NB4 (cell line): ENCODE measurements at places on chromosomes 7 and 10.
A peak's percentile ranks its signal among the peaks of the same experiment; 100 is the strongest.

DNA sequence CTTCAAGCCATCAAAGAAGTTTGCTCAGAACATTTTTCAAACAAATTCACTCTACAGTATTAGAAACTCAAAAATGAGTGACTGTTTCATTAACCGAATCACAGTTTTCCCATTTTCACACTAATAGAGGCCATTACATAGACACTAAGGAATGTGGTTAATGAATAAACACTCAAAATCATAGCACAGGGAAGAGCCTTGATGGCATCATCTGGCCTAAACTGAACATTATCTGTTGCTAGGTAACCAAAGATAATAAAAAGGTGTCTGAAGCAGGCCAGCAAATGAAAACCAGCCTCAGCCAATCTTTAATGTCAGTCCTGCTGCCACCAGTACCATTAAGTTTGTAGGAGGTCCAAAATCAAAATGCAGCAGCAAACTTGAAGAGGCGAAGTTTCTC is 492.4 kb upstream of the STEAP1 start:
- no peak for DNase-seq

GRCh38 chr7:96959135-96959534 is 46.2 kb upstream of the DLX6 start:
- DNase-seq, result no peak

GRCh38 chr10:13483073-13483472 is 45.7 kb downstream of the BEND7 start:
- DNase-seq, result no peak

- DNase-seq, result peak; percentile 58
Observed at GRCh38 chr10:72162978-72163377, 52.8 kb upstream of the ANAPC16 start.

- DNase-seq, result no peak
Observed at GRCh38 chr10:126350216-126350992, 37.9 kb downstream of the ADAM12 start.

DNA sequence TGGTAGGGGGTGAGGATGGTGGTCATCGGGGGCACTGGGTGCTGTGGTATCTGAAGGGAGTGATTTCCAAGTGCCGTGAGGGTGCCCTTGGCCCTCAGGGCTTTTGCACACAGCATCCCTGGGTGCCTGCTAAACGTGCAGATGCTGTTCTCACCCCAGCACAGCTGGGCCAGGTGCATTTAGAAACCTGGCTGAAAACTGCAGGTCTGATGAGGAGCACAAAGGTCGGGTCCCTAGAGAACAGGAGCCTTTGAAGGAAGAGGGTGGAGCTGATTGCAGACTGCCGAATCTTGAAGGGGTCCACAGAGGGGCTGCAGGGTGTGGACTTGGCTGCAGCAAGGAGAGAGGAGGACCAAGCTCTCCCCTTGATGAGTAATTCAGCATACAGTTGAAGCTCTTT is 32.0 kb downstream of the ZMIZ1 start:
- no peak for DNase-seq

- DNase-seq, result no peak
Observed at GRCh38 chr7:122884186-122884585, 2.1 kb downstream of the CADPS2 start.

- DNase-seq, result no peak
Observed at GRCh38 chr10:98649170-98649569, 202.4 kb upstream of the HPS1 start.

GRCh38 chr7:139902436-139903102 is 73.5 kb downstream of the TBXAS1 start:
- no peak for DNase-seq

- DNase-seq, result no peak
Observed at GRCh38 chr10:118672766-118673715, 77.6 kb upstream of the PRLHR start.

DNA sequence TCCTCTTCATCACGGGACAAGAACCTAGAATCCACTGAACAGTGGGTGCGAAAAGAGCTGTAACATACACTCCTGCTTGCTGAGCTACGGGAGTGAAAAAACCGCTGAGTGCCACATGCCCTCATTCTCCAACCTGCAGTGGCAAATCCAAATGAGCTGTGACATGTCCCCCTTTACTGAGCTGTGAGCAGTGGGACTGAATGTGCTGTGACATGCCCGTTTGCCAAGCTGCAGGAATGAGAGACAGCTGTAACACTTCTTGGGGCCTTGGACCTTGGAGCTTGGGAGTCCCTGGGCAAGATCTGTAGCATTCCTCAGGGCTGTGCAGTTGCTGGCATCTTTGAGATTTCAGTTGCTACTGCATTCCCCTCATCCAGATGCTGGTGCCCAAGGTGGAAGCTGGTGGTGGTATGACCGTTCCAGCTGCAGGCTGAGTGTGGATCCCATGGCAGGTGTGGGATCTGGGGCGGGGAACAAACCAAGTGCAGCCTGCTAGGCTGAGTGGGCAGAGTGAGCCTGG is 85.0 kb downstream of the TMEM106B start:
- no peak for DNase-seq

DNA sequence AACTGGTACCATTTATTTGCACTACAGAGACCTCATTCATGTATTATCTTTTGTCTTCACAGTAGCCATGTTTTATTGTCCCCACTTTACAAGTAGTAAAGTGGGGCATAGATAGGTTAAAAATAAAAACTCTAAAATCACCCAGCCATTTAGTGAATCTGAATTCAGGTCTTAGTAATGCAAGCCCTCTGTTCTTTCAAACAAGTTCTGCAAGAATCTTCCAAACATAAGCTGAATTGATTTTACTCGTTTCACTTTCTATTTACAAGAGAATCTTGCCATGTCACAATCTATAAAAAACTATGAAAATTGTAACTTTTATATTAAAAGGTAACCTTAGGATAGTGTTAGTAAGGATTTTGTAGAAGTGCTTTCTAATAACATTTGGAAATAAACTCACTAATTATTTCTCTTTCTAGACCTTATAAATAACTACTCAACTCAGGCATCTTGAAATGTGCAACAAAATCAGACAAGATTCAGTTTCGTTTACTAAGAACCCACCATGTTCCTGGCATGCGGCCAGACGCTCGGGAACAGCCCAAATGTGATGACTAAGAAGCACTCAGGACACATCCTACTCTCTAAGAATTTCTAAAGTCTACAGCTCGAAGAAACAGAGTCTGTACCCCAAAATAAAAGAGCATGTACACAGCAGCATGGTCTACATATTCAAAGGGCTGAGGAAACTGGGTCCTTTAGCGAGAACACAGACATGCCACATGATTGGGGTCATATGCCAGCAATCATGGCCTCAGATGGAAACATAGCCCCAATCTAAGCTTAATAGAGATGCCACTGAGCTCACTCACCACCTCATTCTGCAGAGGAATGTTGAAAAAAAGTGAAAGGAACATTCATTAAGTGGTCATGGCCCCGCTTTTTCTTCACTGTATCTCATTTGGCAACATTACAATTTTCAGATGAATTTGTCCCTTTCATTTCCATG is 167.6 kb downstream of the AMPH start:
- peak; percentile 57 for DNase-seq

DNA sequence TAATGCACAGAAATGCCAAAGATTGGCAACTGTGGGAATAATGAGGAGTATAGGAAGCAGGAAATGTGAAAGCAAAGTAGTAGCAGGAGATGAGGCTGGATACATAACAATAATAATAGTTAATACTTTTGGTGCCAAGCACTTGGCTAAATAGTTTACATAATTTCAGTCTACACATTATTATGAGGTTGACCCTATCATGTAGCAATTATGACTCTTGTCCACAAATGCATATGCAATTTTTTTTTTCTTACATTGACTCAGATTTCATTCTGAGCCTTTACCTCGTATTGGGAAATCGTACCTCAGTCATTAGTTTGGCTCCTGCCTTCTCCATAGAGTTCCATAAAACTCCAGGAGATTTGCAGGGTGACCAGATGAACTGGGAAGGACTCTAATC is 219.9 kb downstream of the SUGCT start:
- no peak for DNase-seq

- peak; percentile 59 for DNase-seq
Observed at GRCh38 chr10:34655286-34656170, 159.6 kb downstream of the PARD3 start.

DNA sequence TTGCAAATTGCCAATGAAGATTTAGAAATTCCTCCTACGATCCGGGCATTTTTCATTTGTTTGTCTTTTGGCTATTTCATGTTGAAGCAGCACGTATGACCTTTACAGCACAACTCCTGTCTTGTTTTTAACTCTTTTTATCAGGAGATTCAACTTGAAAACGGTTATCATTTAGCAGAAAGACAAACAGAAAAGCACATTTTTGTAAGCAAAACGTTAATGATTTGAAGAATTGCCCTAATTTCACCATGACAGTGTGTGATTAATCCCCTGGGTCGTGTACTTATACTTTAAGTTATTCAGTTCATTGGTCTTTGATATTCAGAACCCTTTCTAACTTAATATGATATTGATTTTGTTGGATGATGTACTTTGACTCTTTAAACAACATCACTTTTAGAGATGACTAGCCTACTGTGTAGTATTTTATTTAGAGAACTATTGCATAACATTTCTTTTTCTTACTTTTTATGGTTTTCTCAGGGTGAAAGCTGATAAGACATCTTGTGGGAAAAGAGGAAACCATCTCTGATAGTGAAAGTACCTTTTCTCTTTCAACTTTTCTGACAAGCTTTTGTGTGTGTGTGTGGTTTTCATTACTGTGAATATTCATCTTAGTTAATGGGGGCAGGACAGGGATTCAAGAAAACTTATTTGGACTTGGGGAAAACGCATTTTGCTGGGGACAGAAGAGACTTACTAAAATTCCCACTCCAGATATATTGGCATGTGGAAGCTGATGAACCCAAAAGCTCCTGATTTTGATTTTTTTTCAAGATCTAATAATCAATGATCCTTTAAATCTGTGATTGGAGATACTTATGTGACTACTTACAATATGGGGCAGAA is 8.1 kb downstream of the HHEX start:
- peak; percentile 68 for DNase-seq

- no peak for DNase-seq
Observed at GRCh38 chr7:128152721-128153120, 88.4 kb upstream of the LEP start.

DNA sequence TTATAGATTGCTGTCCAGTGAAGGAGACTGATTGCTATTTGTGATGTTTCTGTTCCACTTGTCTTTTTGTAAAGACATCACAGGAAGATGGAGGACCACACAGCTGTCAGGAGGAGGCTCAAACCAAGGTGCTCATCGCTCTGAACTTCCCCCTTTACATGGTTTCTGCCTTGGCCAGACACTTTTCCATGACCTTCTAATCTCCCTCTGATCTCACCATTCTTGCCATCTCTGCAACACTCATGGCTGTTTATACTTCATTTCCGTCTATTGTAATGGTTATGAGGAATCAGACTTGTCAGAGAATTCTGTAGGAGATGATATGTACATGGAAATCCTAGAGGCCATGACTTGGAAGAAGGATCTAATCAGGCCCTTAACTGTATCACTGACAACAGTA is 1.7 kb upstream of the TAS2R5 start:
- no peak for DNase-seq

DNA sequence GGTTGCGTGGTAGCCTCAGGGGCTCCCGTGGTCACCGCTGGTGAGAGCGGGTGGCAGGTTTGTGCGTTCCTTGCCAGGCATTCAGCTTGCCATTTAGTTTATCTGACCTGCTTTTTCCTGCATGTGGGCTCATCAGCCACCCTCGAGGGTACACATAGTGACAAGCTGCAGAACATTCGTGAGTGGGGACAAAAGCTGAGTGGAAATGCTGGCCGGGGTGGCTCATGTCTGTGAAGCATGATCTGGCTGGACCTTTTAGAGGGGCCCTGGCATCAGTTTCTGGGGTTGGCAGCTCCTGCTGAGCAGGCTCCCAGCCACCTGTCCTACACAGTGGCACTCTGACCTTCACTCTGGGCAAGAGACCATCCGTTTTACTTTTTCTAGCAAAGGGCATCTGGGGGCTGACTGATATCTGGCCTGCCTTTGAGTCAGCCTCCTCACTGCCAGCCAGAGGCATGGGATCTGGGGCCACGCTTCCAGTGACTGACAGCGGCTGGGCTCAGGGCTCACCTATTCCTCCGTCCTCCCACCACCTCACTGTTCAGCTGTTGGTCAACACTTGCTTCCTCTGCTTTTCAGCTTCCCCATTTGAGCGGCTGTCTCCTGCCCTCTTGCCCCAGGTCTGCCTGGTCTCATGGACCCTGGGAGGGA is 75.0 kb downstream of the LANCL2 start:
- DNase-seq, result peak; percentile 15

DNA sequence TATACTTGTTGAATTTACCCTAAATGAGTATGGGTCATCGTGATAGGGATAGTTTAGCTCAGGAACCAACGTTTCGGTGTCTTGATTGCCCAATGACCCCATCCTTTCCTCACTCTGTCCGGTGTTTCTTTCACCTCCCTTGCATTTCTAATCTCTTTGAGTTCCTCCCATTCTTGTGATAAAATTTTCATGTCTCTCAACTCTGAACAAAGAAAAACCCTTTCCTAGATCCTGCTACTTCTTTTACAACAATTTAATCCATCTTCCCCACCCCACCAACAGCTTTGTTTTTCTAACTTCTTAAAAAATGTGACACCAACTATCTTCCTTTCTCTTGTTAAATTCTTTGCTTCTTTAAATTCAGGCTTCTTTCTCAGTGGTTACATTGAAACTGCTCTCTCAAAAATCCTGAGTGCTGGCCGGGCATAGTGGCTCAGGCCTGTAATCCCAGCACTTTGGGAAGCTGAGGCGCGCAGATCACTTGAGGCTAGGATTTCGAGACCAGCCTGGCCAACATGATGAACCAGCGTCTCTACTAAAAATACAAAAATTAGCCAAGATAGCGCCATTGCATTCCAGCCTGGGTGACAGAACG is 130.3 kb upstream of the MINDY3 start:
- DNase-seq, result no peak

DNA sequence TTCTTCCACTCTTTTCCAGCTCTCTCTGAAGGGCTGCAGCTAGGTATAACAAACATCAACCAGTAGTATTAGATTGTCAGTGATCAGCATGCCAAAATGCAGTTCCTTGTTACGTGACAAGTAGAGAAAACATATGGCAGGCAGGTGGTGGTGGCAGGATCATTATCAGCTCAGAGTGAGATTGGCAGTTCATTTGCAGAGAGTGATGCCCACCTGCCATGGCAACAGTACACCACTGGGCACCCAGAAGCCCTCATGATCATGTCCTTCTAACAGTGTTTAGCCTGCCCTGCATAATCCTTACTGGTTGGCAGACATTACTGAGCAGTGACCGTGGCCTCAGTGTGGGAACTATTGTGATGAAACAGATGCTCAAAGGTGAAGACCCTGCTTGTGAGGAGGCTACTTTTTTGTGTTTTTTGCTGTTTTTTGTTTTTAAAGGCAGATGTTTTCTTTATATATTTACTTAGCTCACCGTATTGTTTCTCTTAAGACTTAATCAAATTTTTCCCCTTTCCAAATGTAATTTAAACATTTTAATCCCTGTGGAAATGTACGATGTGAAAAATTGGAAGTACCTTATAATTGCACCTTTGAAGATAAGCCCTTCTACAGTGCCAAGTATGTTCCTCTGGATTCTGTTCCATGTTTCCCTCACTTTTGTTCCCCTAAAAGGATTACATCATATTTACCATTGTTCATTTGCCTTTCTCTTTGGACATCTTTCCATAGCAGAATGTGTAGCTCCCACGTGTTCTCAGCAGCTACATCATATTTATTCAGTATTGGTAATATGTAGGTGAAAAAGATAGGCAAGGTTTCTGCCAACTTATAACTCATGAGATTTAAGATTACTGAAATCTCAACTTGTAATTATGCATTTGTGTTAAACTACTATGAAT is 179.6 kb downstream of the SND1 start:
- DNase-seq, result no peak
